ENCODE measurements at places on chromosomes 5 and 9.

GRCh38 chr5:39073767-39074016 lies 507 bp downstream of the RICTOR start:
- no peak for DNase-seq

- DNase-seq, result no peak
Observed at GRCh38 chr9:9951556-9952160, 661.1 kb downstream of the PTPRD start.

DNA sequence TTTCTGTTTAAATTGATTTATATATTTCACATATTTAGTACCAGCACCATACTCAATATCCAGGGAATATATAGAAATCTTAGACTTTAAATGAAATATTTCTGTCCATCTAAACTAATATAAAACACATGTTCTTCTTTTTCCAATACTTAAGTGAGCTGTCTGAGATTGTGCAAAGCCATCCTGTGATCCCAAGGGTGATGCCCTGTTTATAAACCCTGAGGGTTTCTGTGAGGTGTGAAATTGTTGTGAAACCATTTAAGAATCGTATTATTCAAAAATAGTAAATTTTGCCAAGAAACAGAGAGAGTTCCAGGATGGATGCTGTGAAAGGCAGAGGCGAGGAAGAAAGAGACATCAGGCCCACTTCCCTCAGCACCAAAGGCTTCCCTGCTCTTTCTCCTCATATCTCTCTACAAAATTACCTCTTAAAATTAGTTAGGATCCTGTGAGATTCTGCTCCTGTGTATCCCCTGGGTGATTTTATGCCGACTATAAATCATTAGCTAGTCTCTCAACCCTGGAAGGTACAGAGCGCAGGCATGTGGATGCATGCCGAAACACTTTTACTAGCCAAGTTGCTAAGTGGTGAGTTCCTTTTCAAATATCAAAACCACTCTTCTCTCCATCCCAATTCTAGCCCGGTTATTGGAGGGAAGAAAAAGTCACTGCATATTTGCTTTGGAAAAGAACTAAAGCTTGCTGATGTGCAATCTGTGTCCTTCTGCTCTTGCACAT lies 183.0 kb downstream of the GLIS3 start:
- DNase-seq, result no peak

GRCh38 chr9:86318187-86318586 lies 35.8 kb upstream of the ISCA1 start:
- no peak for DNase-seq

GRCh38 chr5:67181648-67182221 lies 14.9 kb downstream of the CD180 start:
- DNase-seq, result no peak

- DNase-seq, result no peak
Observed at GRCh38 chr5:142644640-142645361, 41.1 kb downstream of the FGF1 start.

Measured in activated CD4-positive, alpha-beta T cell treated with anti-CD3 and anti-CD28 coated beads for 4 hours (primary cell).